Activated CD8-positive, alpha-beta memory T cell treated with anti-CD3 and anti-CD28 coated beads for 48 hours (primary cell): ENCODE measurements at places on chromosomes 1 and 21.

- no peak for DNase-seq
Observed at GRCh38 chr1:147264158-147264768, 21.8 kb downstream of the CHD1L start.

DNA sequence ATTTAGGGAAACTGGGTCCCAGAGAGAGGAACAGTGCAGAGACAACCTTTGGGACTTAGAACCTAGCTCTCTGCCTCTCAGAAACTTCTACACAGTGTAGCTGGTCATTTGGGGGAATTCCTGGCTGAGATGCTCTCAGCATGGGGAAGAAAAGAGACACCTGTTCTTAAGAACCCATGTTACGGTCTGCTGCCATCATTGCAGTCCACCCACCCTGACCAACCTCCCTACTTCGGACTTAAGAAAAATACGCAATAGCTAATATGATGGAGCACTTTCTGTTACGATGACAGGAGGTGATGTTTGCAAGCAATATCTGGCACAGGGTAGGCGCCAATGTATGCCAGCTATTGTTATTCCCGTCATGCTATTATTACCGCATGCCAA, 177.9 kb downstream of the IGSF21 start:
- no peak for DNase-seq

- no peak for DNase-seq
Observed at GRCh38 chr1:205990226-205990625, 13.0 kb downstream of the RAB7B start.

GRCh38 chr1:185402930-185403329, 85.9 kb upstream of the IVNS1ABP start:
- DNase-seq, result no peak

DNA sequence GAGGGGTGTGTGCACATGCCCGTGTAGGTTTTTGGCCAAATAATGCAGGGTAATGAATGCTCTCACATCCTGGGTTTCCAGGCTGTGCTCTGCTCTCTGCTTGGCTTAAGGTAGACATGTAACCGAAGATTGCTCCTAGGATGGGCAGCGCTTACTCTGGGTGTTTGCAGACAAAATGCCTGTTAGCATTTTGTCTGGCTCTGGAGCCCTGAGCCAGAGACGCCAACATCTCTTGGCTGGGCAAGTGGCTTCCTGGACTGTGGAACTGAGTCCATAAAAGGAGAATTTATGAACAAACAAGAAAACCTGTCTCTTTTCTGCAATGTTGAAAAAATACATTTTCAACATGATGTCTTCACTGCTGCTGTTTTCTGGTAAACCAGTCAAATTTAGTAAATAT, 96.0 kb upstream of the TSPAN2 start:
- no peak for DNase-seq
